ENCODE measurements at places on chromosomes 16 and 17. TPM values are rescaled to one million over a fixed set of nuclear protein-coding genes. Genes with fewer than 3 reads are reported as not detected.

DNA sequence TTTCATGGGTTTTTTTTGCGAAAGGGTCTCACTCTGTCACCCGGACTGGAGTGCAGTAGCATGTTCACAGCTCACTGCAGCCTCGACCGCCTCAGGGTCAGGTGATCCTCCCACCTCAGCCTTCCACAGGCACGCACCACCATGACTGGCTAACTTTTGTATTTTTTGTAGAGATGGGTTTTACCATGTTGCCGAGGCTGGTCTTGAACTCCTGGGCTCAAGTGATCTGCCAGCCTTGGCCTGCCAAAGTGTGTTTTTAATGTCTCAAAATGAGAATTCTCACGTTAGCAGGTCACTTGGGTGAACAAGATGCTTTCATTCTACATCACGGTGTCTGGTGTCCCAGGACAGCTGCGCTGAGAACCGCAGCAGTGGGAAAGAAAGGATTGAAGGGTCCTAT is 3.2 kb downstream of the FBXO31 start:
- DNase-seq = no peak

- no peak for DNase-seq
These were observed 6.7 kb upstream of the KRT14 start for GRCh38 chr17:41593306-41593981.

The ZNF830 gene
- 22.8 TPM for total RNA-seq

- no peak for DNase-seq
These were observed 157.9 kb downstream of the PPM1E start for GRCh38 chr17:58913552-58913951.

GRCh38 chr17:40068584-40068916 is 5.8 kb downstream of the THRA start:
- no peak for DNase-seq

GRCh38 chr17:58153046-58153445 is 4.9 kb downstream of the OR4D1 start:
- peak; percentile 18 for DNase-seq

GRCh38 chr16:88066680-88067529 is 115.7 kb downstream of the BANP start:
- DNase-seq = no peak

The CDK3 gene
- total RNA-seq = 3.8 TPM

- DNase-seq = no peak
These were observed 16.1 kb upstream of the UBTF start for GRCh38 chr17:44235583-44235936.

- DNase-seq = no peak
These were observed 29.1 kb upstream of the HAPSTR1 start for GRCh38 chr16:9062301-9062700.

DNA sequence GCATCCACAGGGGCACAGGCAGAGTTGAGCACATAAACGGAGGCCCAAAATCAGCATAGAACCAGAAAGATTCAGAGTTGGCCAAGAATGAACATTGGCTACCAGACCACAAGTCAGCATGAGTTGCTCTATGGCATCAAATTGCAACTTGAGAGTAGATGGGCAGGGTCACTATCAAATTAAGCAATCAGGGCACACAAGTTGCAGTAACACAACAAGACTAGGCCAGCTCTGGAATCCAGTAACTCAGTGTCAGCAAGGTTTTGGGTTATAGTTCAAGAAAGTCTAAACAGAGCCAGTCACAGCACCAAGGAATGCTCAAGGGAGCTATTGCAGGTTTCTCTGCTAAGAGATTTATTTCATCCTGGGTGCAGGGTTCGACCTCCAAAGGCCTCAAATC is 12.9 kb downstream of the G6PC1 start:
- DNase-seq = no peak

All from activated T-cell treated with anti-CD3 and anti-CD28 coated beads, Interleukin-2, amount 50 U/mL, for 4 hours (primary cell).